ENCODE measurements at places on chromosomes 5 and 9.

DNA sequence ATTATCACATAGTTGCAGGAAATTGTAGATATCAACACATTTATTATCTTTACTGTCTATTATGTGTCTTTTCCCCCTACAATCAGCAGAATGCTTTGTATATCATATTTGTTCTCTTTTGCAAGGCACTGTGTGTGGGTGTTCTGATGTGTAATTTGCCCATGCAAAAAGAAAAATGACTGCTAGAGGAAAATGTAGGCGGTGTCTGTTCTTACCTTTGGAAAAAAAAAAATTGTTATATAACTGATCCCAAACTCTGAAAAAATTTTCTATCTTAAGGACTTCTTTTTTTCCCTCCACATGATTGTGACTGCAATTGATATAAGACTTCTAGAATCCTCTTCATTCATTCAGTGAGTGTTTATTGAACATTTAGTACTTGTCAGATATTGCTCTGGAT is 24.5 kb downstream of the MRPS30 start:
- DNase-seq: no peak

DNA sequence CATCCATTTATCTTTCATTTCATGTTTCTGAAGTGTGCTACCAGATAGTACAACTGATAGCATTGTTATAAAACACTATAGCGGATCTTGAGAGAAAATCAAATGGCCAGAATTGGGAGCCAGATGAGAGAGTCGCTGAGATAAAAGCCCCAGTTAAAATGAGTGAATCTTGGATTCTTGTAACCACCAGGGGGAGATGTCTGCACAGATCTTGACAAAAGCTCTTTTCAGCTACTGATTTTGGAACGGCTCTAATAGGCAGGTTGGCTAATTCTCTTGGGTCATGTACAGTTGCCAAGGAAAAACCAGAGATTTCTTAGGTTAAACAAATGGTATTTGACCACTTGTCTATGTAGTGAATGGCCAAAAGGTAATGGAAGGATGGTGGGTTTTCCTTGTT is 21.7 kb downstream of the F2RL2 start:
- peak; percentile 55 for DNase-seq

GRCh38 chr5:116084287-116084691 is 536 bp upstream of the COMMD10 start:
- no peak for DNase-seq

- DNase-seq: no peak
These were observed 70.6 kb downstream of the IQGAP2 start for GRCh38 chr5:76473661-76474060.

- DNase-seq: no peak
These were observed 16.4 kb upstream of the PDCD1LG2 start for GRCh38 chr9:5493679-5494511.

GRCh38 chr9:29830821-29831220 is 2257.5 kb upstream of the C9orf72 start:
- DNase-seq: no peak

DNA sequence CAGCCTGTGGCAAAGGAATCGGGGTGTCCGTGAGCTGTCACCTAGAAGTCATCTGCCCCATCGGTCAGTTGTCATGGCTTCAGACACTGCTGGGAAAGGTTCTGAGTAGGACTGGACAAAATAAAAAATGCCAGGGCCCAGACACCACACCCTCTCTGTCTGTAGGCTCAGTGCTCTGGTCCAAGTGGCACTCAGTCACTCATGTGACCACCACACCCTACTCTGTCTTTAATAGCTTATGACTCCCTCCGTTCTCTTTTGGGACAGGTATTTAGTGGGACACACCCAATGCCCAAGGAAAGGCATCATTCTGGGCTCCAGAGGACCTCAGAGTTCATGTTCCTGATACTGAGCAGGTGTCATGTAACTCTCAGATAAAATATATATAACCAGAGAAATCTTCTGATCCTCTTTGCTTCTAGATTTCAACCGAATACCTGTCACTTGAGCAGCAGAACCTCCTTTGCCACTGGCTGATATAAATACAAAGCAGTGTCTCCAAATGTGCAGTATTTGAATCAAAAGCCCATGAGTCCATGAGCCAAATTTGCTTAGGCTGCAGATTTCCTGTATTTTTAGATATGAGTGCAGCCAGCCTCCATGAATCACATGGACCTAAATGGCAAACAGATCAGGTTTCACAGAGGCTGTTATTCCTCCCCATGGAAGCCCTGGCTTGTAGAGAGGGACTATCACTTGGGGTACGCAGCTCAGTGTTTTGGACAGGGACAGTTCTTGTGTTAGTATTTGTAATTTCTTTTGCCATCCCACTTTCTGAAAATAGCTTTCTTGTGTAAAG is 272.0 kb downstream of the ARHGAP26 start:
- no peak for DNase-seq

GRCh38 chr5:135439231-135440205 is 7.6 kb downstream of the DCANP1 start:
- no peak for DNase-seq

GRCh38 chr5:139881143-139881733 is 85.6 kb downstream of the PSD2 start:
- DNase-seq: no peak

DNA sequence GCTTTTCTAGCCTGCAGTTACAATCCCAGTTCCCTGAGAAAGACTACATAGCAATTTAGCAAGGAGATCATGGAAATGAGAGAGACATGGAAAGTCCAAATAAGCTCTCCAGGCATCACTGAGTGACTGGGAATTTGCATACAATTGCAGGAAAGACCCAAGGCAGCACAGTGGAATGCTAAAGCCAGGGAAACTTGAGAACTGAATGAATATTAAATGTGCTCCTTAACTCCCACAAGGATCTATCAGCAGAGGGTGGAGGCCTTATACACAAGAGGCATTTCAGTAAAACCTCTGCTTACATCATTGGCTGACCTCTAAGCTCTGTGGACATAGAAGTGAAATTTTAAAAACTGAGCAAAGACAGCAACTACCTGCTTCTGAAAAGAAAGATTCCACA is 355.6 kb upstream of the DAB2 start:
- no peak for DNase-seq

DNA sequence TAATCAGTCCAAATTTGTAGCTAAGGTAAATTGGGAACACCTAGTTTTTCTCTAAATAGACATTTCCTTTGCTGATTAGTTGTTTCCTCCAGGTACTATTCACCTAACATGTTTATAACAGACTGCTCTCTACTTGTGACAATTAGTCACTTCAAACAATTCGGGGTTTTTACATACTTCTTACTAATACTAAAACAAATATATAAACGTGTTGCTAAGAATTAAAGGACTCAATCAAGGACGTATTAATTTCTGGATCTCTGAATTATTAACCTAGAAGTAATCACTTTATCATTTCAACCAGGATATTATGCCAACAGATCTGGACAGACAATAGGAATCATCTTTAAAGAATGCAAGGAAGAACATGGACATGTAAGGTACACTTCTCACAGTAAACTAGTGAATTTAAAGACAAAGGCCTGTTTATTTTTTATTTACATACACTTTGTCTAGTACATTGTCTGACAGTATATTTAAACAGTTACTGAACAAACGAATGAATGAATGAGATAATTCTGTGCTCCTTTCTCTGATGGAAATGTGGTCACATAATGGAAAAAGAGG is 22.3 kb downstream of the PJA2 start:
- DNase-seq: no peak

DNA sequence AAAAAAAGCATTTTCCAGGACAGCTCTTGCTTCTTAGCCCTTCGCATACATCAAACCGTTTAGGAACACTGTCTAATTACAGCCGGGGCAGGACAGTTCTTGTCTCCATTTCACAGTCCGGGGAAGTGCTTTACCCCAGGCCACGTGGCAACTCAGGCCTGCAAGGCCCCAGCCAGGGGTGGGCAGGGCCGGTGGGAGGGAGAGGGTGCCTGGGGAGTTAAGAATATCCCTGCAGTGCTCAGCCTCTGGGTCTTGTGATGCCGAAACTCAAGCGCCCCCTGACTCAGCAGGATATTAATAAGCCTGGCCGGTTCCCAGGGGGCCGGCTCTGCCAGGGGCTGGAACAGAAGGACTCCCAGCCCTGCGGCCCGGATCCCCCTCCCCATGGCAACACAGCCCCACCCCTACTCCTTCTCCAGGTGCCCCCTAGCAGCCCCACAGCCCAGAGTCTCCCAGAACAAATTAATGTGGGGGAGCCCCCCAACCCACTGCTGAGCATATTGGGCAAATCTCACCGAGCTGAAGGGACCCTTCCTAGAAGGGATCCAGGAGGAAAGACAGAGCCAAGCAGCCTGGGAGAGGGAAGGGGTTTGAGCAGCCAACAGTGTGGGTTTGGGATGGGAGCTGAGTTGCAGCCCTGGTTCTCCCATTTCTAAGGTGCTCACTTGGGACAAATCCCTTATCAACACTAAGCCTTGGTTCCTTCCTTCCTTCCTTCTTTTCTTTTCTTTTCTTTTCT is 45.3 kb downstream of the PLPP7 start:
- DNase-seq: no peak

- DNase-seq: peak; percentile 54
These were observed 6.2 kb downstream of the PDLIM4 start for GRCh38 chr5:132263548-132264261.

- DNase-seq: no peak
These were observed 63.6 kb upstream of the SARDH start for GRCh38 chr9:133801739-133802138.

GRCh38 chr5:134114886-134115805 is 665 bp downstream of the TCF7 start:
- DNase-seq: no peak

GRCh38 chr5:82584631-82585030 is 306.5 kb upstream of the RPS23 start:
- no peak for DNase-seq

DNA sequence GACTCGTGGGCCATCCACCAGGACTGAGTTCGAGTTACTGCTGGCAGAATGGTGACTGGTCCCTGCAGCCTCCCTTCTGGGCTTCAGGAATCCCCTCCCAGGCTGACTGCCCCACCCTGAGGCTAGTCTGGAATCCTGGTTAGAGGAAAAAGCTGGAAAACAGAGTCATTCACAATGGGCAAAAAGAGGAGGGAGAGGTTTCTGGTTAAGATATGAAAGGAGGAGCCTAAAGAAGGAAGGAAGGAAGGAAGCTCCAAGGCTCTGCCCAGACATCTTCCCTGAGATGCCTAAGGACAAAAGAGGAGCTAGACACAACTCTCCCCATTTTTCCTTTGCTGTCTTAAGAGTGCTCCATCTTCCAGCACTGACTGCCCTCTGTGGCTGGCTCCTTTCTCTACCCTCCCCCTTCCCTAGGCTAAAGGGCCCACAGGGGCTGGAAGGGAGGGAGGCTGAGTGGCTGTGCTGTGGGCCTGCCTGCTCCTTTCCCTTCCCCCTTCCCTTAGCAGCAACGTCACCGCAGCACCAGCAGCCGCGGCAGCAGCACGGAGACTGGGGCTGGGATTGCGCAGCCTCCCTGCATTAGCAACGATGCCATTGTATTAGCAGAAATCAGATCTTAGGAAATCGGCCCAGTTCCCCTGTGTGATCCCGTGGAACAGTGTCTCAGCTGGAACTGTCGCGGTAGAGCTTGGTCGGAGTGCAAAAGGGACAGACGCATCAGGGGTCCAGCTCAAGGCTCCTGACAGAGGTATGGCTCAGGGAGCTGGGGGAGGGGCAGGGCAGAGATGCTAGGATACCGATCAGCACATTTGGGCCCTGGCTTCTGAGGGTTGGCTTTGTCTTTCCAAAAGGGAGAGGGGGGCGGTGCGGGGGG is 48.7 kb downstream of the RUSC2 start:
- peak; percentile 60 for DNase-seq

DNA sequence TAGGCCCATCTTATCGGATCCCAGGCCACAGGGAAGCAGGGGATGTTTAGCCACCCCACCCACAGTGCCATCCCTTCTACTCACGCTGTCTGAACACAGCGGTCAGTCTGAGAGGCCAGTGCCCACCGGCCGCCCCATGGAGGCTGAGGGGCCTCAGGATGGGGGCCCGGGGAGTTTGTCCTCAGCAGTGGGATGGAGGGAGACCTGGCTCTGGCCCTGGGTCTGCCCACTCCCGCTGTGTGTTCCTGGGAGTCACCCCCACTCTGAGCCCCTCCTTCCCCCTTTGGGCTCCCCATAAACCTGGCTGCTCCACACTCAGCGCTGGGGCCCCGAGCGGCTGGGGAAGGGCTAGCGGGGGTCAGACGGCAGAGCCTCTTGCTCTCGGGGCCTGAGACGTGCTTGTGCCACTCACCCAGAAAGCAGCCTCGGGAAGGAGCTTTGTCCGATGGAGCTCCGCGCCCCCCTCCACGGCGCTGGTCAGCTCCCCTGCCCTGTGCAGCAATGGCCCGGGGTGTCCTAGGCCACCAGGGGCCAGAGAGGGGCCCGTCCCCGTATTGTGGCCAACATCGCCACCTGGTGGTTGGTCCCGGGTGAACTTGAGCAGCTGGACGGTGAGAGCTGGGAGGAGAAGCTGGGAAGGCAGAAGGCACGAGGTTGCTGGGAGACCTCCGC is 10.9 kb upstream of the LAMC3 start:
- no peak for DNase-seq

DNA sequence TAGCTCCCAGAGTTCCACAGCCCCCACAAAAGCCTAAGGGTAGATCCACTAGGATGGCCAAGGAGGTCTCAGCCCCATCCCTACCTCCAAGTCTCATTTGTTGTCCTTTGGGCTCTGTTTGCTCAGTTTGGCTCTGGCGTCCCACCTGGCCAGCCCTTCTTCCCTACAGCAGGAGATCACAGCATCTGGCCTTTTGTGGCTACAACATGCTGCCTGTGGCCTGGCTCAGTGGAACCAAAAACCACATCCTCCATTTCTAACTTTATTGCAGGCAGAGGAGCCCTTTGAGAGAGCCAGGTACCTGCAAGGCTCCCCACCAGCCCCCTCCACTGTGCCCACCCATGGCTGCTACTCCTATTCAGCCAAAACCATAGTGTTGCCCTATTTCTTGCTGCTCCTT is 11.4 kb downstream of the JADE2 start:
- no peak for DNase-seq

DNA sequence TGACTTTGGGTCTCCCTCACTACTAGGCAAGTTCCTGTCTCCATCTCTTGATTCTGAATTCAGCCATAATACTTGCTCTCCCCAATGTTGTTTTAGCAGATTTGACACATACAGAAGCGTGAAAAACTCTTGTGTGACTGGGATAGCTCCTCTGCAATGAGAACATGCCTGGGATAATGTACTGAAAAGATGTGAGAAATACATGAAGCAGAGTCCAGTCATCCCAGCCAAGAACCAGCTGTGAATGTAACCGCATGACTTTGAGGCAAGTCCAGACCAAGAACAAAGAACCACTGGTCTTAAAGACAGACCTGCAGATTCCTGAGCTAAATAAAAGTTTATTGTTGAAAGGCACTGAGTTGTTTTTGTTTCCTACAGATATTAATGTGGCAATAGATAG is 135.0 kb downstream of the NMUR2 start:
- DNase-seq: no peak

DNA sequence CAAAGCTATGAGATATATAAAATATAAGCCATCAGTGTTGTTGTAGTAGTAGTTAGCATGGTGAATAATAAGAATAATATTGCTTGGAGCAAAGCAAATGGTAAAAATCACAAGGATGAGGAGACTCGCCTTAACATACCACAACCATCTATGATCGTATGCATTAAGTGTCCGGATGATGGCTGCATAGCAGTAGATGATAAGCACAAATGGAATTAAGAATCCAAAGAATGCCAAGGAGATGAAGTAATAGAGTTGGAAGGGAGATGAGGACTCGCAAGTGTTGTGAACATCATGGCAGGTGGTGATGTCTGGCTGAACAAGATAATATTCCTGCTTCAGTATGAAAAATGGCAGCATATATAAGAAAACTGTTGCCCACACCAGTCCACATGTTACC is 5.5 kb downstream of the F2RL2 start:
- no peak for DNase-seq

- no peak for DNase-seq
These were observed 167.6 kb downstream of the YIPF5 start for GRCh38 chr5:144002876-144003275.
